Stimulated activated CD8-positive, alpha-beta memory T cell treated with anti-CD3 and anti-CD28 coated beads, Interleukin-7, amount 100 ng/mL, for 4 hours (primary cell): ENCODE measurements at places on chromosomes 13 and 19.

DNA sequence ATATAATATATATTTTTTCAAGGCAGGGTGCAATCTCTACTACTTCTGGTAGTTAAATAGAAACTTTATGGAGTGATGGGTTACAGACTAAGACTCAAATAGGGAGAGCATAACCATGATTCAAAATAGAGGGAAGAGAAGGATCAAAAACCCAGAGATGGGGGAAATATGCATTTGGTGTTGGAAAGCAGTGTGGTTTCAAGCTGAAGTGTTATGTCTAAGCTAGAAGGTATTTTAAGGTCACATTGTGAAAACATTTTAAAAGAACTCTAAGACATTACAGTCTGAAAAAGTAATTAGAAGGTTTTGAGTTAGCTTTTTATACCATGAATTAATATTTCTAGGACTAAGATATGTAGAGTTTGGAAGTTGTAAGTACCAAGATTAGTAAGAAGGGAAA is 2741.4 kb downstream of the PCDH9 start:
- DNase-seq: no peak

DNA sequence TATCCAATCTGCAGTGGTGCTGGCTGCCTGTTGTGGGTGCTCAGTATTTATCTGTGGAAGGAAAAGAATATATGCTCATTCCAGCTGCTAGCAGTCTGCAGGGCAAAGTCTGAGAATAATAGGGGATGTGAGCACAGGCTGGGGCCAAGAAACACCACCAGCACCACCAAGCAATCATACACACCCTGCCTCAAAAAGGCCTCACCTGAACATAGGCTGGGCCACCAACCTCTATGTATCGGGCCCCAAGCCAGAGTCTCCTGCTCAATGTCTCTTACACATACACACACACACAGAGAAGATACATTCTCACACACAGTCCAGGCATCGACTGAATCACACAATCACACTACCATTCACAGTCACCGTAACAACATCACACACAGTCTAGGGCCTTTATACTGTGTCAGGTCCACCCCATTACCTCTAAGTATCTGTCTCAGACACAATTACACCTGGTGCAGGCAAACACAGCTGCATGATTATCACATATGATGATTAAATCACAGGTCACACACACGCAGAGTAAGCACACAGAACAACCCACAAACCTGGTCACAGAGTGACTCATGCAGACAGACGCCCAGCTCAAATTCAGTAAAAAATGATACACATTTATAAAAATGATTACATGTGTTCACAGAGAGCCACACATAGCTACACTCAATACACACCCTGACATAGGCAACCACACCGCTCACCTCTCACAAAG is 1.3 kb upstream of the ZSCAN22 start:
- DNase-seq: no peak

DNA sequence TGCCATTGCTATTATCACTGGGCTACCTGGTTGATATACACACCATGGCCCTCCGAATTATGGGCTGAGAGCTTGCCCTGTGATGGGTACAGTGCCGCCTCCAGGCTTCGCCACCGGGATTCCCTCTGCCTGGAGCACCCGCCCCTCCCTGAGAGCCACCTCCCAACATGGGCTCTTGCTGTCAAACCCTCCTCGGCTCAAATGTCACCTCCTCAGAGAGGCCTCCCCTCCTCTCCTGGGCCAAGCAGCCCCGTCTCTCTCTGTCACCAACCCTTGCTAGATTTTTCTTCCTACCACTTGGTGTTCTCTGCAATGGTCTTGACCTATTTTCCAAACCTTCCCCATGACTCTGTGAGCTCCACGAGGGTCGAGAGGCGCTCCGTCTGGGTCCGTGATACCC is 12.2 kb upstream of the TLE2 start:
- DNase-seq: no peak

GRCh38 chr19:38478273-38478971 is 44.9 kb downstream of the RYR1 start:
- DNase-seq: no peak

DNA sequence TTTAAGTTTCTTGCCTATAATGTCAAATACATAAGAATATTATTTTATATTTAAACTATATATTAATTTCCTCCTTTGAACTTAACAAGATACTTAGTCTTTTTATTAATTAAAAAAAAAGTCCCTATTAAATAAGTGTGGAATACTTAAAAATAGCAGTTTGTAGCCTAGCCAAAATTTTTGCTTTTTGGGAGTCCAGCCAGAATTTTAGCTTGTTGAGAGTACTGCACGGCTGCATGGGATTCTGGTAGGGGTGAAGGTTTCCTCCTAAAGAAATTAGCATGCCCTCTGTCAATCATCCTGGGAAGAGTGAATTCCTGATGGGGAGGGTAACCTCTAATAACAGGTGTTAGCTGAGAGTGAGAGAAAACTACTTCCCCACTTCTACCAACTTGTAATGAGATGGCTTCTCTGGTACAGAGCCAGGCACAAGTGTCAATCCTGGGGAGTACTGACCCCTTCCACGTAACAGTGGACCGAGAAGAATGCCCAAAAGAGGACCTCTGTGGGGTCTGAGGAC is 195.7 kb downstream of the SPRY2 start:
- no peak for DNase-seq

GRCh38 chr13:30097089-30097488 is 210.3 kb downstream of the KATNAL1 start:
- DNase-seq: no peak

DNA sequence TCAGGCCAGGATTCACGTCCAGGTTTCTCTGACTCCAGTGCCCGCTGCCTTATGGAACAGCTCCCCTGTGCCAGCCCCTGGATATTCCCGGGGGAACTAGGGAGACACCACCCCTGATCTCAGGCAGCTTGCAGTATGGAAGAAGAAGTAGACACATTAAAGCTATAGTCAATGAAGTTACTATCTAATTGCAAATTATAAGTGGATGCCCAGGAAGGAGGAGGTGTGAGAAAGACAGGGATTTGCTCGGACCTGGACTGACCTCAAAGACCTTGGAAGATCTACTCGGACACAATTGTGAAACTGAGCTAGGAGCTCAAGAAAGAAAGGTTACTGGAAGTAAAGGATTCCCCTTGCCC is 10.4 kb downstream of the SIGLEC11 start:
- no peak for DNase-seq

DNA sequence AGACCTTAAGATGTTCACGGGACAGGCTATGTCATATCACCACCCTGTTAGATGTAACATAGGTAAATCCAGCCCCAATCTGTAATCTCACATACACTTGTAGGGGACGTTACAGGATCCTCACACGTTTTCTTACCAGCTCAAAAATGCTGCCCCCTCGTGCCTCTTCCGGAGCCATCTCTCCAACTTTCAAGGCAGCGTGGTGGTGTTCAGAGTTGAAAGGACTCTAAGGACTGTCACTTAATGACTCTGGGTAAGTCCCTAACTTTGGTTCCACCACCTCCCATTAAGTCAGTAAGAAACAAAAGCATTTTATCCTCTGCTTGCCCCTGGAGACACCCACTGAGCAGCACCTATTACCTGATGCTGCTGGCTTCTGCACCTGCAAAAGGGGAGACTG is 4.4 kb downstream of the MED26 start:
- DNase-seq: no peak

DNA sequence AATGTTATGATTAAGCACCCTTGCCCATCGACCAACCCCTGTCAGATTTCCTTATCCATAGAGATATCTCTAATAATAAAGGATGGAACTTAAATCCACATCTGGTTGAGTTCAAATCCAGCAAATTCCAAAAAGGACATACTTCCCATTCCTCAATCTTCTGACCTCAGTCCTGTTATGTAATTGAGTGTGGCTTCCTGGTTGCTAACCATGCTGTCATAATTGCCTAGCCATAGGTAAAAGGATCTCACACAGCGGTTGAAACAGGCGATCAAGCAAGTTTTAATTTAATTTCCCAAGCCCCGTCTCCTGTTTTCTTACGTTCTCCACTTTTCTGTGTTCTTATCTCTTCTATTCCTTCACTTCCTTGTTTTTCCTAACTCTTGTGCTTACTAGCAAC is 550.3 kb downstream of the GPC6 start:
- no peak for DNase-seq

DNA sequence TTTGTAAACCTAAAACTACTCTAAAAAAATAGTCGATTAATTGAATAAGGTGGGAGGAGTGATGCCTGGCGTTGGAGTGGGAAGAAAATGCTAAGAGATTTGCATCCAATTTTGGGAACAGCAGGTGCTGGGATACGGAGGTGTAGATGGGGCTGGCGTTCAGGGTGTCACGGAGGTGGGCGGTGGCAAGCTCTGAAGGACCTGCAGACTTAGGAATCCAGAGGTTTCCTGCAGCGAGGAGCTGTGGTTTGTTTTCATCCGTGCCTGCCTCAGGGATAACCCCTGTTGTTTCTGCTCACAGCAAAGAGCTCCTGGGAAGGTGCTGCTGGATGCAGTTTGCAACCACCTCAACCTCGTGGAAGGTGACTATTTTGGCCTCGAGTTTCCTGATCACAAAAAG is 166.4 kb upstream of the RNF113B start:
- no peak for DNase-seq

DNA sequence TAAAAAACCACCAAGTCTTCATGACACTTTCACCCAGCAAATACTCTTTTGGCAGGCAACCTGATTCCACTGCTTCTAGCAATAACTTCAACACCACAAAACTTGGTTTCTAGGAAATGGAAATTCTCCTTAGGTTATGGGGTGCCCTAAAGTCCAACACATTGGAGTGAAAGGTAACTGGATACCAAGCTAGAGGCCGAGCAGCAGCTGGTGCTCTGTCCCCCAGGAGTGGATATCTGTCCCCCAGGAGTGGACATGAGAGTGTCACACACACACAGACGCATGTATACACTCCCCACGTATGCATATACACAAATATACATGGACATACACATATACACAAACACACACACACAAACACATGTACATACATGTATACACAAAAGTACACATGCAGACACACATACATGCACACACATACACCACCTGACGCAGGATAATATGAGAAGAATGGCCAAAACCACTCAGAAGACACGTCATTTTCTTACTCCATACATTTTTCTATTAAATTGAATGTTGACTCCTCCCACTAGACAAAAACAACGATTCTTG is 50.8 kb downstream of the RFX2 start:
- DNase-seq: no peak

GRCh38 chr19:16626796-16627192 is 1.2 kb downstream of the MED26 start:
- DNase-seq: no peak

DNA sequence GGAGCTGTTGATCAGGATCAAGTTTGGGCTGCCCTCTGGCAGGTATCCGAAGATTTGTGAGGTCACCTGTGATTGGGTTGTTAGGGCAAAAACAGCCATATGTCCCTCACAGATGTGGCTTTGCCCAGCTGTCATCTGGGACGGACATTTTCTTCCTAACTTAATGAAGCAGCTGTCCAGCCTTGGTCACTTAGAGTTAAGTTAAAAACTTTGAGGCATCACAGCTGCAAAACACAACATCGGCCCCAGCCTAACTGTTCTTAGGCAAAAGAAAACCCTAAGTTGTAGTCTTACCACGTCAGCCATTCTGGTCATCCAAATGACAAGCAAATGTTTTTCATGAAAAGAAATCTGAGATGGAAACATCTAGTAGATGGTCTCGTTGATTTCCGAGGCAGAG is 318.4 kb downstream of the DCLK1 start:
- no peak for DNase-seq

DNA sequence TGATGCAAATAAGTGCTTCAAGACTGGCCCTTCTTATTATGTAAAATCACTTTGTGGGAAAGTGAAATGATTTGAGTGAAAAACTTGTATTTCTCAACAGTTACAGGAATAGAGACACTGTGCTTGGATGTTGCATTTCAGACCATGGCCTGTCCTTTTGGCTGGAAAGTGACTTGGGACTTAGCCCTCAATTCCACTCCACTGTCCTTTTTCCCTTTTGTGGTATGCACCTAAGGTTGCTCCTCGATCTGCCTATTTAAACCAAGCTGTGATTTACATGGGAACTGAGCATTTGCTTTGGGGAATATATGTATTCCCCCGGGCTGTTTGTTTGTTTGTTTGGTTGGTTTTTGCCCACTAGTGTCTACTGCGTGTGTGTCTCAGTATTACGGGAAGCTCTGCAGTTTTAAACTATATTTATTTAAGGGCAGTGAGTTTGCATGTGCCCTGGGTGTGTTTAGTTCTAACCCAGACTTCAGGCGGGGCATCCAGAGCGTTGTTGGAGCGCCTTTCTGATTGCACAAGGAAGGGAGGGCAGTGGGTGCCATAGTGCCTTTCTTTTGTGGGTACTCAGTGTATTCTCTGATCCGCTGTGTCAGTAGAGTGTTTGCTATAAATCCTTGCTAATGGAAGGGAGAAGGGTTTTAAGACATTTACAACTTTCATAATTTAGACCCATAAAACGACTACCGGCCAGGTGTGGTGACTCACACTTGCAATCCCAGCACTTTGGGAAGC is 18.2 kb upstream of the RNF113B start:
- no peak for DNase-seq

GRCh38 chr19:21082011-21082975 is at the start of gene ZNF714:
TSS of gene ZNF714 (plus strand) at chr19:21082203. CDS start at chr19:21098269, 16,066 bp downstream.
- peak; percentile 64 for DNase-seq
